ENCODE measurements at places on chromosomes 13 and 19.

DNA sequence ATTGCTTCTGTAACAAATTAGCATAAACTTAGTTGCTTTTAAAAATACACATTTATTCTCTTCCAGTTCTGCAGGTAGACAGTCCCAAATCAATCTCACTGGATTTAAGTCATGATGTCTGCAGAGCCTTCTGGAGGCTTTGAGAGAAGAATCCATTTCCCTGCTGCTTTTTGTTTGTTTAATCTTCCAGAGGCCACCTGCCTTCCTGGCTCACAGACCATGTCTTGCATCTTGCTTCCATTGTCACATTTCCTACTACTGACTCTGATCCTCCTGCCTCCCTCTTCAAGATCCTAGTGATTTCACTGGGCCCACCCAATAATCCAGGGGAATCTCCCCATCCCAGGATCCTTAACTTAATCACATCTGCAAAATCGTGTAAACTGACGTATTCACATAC is 473.3 kb downstream of the ITGBL1 start:
- no peak for DNase-seq

DNA sequence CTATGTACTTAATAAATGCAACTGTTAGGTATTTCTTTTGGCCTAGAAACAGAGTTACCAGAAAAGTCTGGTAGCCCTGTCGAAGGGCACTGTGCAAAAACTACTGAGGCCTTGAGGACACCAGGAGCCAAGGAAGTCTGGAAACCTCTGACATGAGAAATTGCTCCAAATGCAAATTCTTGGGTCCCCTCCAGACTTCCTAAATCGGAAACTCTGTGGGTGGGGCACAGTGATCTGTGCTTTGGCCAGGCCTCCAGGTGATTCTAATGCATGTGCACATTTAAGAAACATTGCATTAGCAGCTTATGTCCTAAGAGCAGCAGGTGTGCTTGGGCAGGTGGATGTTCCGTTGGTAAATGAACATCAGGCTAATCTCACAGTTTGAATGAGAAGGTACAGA is 50.0 kb downstream of the STARD13 start:
- no peak for DNase-seq

GRCh38 chr13:35747594-35747993 is 271.1 kb upstream of the MAB21L1 start:
- no peak for DNase-seq

DNA sequence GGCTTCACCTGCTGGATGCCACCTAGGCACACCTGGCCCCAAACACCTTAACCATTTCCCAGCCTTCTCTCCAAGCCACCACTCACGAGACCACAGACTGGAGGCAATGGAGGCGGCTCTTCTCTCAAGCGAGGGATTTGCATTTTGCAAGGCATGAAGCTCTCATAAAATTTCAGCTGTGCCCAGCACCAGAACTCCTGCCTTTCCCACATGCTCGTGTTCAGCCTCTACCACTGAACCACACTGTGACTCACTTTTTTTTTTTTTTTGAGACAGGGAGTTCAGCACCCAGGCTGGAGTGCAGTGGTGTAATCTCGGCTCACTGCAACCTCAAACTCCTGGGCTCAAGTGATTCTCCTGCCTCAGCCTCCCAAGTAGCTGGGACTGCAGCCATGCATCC is 10.6 kb downstream of the NANOS3 start:
- no peak for DNase-seq

GRCh38 chr19:11574689-11575088 is 2.8 kb downstream of the ACP5 start:
- no peak for DNase-seq

- DNase-seq = peak; percentile 89
These were observed 26.8 kb downstream of the PPP5C start for GRCh38 chr19:46373491-46374359.

GRCh38 chr13:26327940-26328725 is 74.2 kb downstream of the CDK8 start:
- DNase-seq = no peak

DNA sequence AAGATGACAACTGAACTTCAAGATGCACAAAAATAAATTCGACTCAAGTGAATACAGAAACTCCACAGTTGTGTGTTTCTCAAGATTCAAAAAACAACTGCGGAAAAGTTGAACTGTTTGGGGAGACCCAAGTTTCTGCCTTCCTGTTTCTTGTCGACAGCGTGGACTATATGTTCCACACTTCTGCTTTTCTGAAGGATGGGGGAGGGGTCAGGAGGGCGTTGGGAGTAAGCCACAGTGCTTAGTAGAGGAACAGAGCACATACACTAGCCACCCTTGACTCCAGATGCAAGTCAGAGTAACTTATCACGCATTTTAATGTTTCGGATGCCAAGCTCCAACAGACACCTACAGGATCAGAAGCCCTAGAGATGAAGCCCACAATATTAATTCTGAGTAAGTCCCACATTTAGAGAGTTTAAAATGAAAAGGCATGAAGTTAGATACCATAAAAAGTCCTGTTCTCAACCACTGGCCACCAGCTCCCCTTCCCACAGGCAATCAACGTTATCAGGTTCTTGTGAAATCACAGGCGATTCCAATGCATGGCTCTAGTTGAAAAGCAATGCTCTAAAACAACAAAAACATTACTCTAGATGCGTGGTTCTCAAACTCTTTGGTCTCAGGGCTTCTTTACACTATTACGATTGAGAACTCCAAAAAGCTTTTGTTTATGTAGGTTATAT is 4.2 kb downstream of the TUBGCP3 start:
- DNase-seq = peak; percentile 54

DNA sequence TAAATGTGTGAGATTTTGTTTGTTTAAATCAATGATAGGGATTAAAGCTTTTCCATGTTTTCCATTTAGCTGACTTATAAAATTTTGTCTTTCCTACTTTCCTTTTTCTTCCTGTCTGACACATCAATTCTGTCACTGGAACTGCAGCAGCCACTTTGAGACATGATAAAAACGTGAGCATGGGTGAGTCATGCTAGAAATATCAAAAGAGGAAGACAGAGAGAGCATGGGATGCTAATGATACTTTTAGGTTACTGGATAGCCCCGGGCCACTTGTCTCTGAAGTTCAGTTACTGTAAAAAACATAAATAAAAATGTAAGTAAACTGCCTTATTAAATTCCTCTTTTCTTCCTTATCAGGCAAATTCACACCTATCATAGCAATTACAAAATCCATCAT is 1332.0 kb upstream of the PCDH20 start:
- no peak for DNase-seq

DNA sequence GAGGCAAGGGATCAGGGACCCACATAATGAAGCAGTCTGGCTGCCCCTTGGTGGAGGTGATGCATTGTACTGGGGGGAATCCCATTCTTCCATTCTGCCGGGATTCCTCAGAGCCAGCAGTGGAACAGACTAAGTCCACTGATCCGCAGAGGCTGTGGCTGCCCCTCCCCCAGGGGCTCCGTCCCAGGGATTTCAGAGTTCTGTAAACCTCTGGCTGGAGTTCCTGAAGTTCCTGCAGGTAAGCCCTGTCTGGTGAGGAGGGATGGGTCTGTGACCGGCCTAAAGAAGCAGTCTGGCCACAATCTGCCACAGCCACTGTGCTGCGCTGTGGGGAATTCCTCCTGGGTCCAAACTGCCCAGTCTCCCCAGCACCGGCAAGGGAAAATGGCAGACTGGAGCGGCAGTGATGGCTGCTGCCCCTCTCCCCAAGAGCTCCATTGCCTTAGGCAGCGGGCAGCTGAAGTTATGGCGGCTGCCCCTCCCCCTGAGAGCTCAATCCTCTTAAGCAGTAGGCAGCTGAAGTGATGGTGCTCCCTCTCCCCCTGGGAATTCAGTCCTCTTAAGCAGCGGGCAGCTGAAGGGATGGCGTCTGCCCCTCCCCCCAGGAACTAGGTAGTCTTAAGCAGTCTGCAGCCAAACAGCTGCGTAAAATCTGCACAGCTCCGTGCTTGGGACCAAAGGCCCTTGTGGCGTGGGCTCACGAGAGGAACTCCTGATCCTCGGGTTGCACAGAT is 155.7 kb downstream of the PCDH17 start:
- DNase-seq = no peak

GRCh38 chr19:2443785-2444182 is 13.0 kb downstream of the LMNB2 start:
- no peak for DNase-seq

DNA sequence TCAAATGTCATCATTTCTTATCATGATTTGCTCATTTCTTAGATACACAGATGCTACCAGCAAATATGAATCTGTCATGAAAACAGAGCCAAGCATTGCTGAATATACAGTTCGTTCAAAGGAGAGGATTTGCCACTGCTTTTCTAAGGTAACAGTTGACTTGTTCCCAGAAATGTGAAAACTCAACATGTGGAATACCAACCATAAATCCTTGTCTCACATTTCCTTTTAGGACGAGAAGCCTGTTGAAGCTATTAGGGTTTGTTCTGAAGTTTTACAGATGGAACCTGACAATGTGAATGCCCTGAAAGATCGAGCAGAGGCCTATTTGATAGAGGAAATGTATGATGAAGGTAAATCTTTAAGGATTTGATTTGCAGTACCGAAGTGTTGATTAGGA is 86.7 kb downstream of the DNAJC3 start:
- no peak for DNase-seq

- no peak for DNase-seq
These were observed 64.5 kb upstream of the SLC10A2 start for GRCh38 chr13:103130681-103131210.

DNA sequence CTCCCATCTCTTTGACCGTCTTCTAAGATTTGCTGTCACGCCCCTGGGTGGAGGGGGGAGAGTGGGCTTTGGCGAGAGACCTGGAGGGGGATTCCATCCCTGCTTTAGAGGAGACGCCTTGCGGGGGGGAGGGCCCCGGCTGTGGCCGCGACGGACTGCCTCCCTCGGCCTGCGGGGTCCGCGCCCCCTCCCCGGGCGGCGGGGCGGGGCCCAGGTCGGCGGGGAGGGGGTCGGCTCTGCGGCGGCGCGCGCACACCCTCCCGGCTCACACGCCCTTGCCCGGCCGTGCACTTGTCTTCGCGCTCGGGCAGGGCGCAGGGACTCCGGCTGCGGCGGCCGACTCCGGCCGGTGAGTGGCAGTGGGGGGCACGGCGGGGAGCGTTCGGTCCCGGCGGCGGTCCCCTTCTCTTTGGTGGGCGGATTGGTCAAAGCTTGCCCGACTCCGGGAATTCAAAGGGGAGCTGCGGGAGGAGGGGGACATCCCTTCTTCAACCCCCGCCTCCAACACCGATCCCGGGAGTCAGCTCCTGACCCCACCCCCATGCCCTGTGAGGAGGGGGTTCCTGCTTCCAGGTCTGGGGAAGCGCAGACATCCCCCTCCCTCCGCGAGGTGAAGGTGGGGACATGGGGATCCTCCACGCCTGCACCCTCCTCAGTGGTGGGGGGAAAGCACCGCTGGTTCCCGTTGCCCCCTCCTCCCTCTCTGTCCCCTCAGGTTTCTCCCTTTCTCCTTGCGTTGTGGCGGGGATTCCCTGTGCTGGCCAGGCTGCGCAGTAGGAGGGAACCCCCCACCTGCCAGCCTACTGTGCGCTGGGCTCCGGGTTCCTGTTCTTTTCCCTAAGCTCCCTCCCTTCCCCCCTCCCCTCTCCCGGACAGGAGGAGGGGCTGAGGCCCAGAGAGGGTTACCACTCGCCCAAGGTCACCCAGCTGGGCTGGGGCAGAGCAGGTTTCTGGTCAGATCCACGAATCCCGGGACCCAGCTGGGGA is 14.6 kb upstream of the KCNN1 start:
- no peak for DNase-seq

GRCh38 chr13:73482556-73482955 is 423.8 kb downstream of the KLF5 start:
- no peak for DNase-seq

GRCh38 chr13:73618275-73618865 is 515.8 kb downstream of the KLF12 start:
- DNase-seq = no peak

GRCh38 chr19:55086730-55087541 is 11.3 kb downstream of the EPS8L1 start:
- DNase-seq = peak; percentile 97

DNA sequence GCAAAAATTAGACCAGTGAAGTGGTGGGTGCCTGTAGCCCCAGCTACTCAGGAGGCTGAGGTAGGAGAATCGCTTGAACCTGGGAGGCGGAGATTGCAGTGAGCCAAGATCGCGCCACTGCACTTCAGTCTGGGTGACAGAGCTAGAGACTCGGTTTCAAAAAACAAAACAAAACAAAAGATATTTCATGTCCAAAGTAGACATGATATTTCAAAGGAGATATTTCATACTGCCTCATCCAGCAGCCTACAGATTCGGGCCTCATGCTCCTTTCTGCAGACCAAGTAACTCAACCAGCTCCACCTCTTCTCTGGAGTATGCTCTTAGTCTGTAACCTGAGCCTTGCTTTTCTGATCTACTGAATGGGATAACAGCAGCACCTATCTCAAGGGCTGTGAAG is 15.0 kb downstream of the ZC3H4 start:
- DNase-seq = no peak

DNA sequence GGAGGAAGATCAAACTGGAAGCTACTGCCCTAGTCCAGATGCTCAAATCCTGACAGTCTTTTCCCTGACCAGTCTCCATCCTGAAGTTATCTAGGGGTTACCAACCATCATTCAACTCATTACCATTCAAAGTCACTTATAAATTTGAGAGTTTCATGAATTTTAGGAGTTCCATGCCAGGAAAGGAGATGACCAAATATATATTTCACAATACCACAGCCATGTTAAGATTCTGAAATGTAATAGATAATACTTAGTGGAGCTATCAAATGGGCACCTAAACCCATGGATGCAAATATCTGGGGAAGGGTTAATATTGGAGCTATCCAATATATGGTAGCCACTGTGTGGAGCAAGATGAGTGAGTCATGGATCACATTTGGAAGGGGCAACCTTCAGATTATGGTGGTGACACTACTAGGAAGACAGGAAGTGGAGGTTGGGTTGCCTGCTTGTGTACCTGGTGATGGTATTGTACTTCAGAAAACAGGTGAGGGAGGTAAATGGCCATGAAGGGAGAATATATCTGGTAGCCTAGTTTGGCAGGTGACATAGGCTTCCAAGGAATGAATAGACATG is 18.7 kb downstream of the ZNF586 start:
- no peak for DNase-seq

DNA sequence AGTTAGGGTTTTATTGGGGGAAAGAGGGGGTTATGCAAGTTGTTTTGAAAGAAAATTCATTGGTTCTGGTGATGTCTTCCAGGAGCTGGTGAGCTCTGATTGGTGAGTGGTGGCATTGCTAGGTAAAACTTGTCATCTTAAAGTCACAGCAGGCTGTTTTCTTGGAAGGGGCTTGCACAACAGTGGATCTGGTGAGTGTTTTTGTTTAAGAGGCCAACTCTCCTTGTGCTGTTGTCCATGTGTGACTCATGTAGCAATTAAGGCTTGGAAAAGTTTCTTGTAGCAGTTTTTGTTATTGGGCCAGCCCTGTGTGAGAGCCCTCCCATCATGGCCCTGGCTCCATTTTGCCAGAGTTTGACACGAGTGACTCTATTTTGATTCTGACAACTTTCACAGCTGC is 109.4 kb downstream of the RFC3 start:
- no peak for DNase-seq

- no peak for DNase-seq
These were observed 2691.4 kb downstream of the PCDH9 start for GRCh38 chr13:64538711-64539110.

All from Right ventricle myocardium superior (tissue), 1 donor.